ENCODE measurements at places on chromosomes 3 and 15.

- DNase-seq, result no peak
These were observed 991 bp downstream of the SOX2 start for GRCh38 chr3:181712553-181713279.

DNA sequence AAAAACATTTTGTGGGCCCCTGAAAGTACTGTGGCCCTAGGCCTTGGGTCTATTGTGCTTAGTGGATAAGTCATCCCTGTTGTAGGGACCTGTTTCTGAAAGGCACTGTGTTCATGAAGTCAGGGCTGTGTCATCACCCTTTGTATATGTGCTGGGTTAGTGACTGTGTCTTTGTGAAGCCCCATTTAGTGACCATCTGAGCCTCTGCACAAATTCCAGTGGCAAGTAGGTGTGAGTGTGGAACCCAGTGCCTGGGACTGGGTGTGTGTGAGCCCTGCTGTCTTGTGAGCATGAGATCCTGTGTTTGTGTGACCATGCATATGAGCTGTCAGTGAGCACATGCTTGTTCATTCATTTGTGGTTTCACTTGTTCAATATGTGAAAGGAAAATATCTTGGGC, 1.2 kb upstream of the HYAL1 start:
- no peak for DNase-seq

GRCh38 chr3:2154621-2155020, 56.0 kb downstream of the CNTN4 start:
- DNase-seq, result no peak

- no peak for DNase-seq
These were observed 47.5 kb downstream of the CHL1 start for GRCh38 chr3:244041-244440.

GRCh38 chr3:195701042-195701915, 19.5 kb upstream of the MUC20 start:
- DNase-seq, result no peak

DNA sequence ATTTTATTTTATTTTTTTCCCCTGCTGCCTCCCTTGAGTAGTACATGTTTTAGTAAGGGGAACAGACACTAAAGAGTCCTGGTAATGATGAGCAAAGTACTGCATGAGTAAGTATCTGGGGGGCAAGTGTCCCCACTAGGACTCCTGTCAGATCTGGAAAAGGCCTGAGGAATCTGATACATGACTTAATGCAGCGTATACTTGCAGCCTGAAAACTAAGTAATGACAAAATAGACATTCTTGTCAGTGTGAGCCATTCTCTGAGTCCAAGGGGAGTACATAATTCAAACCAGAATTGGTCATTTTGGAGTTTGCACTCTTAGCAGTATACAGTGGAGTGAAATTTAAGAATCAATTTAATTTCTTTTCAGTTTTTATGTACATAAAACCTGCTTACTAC, 27.5 kb downstream of the NXPE3 start:
- no peak for DNase-seq

- no peak for DNase-seq
These were observed 72.6 kb downstream of the ZBTB20 start for GRCh38 chr3:115074502-115074901.

DNA sequence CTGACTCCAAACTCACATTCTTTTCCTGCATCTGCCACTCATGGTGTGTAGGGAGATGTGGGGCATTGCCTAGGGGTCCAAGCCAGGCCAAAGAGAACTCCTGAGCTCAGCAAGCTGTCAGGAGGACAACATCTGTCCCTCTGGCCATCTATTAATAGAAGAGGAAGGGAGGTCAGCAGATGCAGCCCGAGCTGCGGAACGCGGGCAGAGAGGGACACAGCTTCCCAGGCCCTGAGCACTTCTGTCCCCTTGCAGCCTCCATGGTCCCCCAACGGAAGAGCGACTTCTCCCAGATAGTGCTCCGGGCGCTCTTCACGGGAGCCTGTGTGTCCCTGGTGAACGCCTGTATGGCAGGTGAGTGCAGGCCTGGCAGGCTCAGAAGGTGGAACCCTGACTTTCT, 37.3 kb upstream of the PDE8A start:
- DNase-seq, result no peak

DNA sequence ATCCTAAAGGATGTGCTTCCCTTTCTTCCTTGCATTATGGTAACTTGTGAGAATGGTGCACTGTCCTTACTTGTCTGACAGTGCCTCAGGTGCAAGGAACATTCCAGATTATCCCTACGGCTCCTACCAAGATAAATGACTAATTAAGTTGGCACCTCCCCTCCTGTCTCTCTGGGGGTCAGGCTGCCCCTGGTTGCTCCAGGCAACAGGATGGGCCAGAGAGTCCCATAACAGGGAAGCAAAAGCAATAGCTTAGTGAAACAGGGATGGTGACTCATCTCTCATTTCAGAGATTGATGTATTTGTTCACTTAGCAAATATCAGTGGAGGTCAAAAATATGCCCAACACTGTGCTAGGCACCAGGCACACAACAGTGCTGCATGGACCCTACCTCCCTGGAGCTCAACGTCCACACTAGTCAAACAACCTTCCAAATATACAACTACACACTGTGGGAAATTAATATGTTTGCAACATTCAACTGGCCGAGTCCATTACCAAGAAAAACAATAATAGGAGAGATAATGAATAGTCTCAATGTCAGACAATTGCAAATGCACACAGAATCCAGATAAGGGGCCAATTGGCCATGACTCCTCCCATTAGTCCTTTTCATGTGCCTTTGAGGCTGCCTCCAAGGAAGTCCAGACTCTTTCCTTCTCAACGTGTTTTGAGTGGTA, 249.0 kb downstream of the TLE3 start:
- no peak for DNase-seq

GRCh38 chr3:30199855-30200254, 406.5 kb upstream of the TGFBR2 start:
- DNase-seq, result no peak

DNA sequence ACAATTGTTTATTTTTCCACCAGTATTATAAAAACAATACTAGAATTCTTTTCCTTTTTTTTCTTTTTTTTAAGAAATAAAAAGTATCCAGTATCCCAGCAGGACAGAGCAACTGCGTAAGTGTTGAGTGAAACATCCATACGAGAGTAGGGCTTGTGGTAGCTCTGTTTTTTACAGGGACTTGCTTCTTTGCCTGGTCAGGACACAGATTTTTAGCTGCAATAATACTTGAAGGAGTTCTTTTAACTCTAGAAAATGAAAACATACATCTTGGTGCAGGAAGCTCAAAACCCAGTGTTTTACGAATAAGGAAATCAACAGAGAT, 297.7 kb upstream of the NR2E3 start:
- no peak for DNase-seq
